ENCODE measurements at places on chromosomes 5 and 9.

GRCh38 chr5:148476302-148476701 is 92.5 kb downstream of the FBXO38 start:
- DNase-seq, result no peak

DNA sequence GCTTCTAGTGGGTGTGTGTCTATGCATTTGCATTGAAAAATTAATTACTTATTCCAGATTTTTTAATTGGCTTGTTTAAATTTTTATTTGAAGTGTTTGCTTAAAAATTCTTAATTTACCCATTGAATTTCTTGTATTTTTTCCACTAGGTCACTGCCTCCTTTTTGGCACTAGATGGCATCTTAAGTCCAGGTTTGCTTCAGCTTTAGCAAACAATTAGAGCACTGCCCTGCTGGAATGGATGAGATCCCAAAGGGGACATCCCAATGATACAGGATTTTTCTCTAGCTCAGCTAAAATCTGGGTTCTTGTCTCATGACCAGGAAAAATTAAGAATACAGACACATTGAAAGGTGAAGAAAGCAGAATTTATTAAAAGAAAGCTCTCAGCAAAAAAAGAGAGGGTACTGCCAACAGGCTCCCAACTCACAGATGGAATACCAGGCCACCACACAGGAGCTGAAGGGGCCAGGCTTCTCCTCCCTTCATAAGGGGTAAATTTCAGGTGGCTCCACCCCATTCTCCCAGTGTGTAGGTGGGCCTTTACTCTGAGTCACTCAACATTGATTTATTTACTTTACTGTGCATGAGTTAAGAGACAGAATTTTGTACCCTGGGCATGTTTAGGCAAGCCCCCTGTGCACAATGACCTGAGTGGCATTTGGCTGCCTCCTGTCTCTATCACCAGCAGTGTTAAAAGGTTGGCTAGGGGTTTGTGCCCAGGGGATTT is 532.4 kb downstream of the ANXA1 start:
- DNase-seq, result no peak

DNA sequence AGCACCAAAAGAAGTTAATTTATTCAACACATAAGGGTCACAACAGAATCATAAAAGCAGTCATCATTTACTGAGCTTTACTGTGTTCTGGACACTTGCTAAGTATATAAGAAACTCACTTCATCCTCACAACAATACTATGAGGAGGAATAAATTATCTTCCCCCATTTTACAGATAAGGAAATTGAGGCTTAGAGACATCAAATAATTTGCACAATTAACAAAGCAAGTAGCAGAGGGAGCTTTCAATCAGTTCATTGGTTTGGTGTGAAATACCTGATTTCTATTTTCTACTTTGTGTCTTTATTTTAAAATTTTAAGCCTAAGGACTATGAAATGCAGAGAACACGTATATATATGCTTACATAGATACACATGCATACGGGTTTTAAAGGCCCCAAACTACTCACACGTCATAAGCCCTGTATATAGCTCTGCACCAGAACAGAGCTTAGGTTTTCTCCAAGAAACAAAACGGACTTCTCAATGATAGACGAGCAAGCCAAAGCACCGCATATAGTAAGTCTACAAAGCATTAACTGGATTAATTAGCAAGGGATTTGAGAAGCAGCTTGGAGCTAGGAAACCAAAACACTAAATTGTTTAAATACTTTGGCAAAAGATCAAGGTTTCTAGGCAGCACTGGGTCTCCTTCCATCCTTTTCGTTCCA is 95.6 kb downstream of the DENND1A start:
- no peak for DNase-seq

GRCh38 chr5:60598424-60598823 is 101.5 kb downstream of the DEPDC1B start:
- no peak for DNase-seq

- no peak for DNase-seq
Observed at GRCh38 chr9:130825351-130825651, 9.8 kb upstream of the ABL1 start.

DNA sequence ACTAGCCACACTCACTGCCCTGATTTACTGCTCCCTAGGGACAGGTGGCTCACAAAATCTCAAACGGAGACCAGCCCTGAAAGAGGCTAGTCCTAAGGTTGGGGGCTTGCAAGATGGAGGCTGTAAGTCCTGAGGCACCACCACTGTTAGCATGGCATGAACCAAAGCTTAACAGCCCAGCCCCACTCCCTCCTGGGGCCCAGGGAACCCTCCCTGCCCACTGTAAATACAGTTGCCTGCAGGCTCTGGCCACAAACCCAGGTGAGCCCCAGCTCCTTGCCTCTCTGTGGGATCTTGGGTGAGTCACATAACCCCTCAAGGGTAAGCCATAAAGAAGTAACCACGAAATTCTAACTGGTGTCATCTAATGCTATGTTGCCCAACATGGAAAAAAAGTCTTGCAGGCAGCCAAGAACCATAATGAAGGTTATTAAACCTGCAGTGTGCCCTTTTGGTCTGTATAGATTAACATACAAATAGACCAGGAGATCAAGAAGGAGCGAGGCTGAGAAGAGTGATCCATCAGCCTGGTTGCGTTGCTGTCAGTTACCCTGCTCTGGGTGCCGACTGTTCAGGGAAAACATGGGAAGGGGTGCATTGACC is 1.7 kb upstream of the POMT1 start:
- no peak for DNase-seq

DNA sequence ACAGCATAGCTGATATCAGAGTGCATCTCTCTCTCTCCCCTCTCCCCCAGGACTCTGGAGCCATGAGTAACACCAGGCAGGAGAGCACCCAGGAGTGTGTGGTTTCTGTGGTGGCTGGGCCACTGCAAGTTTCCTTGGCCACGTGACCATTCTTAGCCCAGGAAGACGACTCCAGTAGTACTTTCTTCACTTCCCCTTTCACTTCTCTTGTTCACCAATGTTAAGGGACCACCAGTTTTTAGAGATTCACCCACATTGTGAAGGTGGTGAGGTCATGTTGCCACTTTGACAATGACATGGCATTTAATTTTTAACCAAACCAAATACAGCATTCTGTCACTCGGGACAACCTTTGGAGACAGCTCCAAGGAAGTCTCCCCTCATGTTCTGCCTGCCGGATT is 17.9 kb upstream of the DAPK1 start:
- DNase-seq, result peak; percentile 34
